SJSA1 (cell line): ENCODE measurements at places on chromosomes 1 and 21. TPM values are rescaled to one million over a fixed set of nuclear protein-coding genes. Genes with fewer than 3 reads are reported as not detected.

- DNase-seq = no peak
Measured at GRCh38 chr1:48688102-48688760, 88.5 kb downstream of the BEND5 start.

- DNase-seq = no peak
Measured at GRCh38 chr1:201912832-201913231, 24.1 kb downstream of the SHISA4 start.

DNA sequence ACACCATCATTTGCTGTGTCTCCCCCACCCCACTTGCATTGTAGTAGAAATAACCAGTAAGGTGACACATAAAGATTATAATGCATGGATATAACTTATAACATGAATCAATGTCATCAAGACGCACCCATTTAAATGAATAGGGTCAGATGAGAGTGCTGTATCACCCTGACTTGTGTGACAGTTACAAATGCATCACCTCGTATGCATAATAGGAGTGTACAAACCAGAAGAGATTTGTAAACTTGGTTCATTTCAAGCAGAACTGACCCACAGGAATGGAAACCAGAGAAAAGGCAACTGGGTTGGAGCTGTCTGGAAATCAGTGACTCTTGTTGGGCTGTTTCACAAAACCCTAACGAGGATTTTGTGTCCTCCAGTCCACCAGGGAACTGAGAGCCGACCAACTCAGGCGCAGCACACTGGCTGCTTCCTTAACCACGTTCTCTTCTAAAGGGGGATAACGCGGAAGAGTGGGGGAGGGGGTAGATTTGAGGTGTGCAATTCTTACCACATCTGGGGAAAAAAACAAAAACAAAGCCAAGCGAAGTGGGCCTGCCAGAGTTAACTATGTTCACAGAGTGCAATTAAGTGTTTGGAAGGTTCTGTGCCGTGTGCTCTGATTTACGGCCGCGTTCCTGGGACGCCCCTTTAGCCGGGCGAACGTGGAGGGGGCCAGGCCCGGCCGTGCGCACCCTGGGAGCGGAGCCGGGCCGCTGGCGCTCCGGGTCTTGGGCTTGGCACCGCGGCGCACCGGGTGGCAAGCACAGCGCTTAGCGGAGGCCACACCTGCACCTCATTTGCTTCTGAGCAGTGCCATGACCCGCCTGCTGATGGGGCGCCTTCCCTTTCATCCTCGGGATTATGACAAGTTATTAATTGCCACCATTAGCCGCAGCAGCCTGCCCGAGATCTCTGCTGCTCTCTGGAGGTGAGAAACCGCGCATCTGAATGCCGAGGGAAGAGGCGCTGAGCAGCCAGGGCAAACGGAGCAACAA is 248.8 kb upstream of the FOXD3 start:
- no peak for DNase-seq

GRCh38 chr1:63010913-63011660 is 227.2 kb downstream of the ATG4C start:
- DNase-seq = no peak

NBPF26 gene
- 11.0 and 14.5 TPM in 2 replicates for total RNA-seq
